PC-3 (cell line): ENCODE measurements at places on chromosomes 16 and 17. TPM values are rescaled to one million over a fixed set of nuclear protein-coding genes. Genes with fewer than 3 reads are reported as not detected.

The PRSS27 gene
- total RNA-seq: 1.2 TPM in 1 of 2 replicates, not detected in the other

GRCh38 chr17:4800462-4801196 is 1.5 kb downstream of the C17orf114 start:
- H3K27ac ChIP-seq: no peak overlapping the region
- H3K4me1 ChIP-seq: 0 out of 2 replicates have a peak, but pooled peaks cover 6% of the 10 kb centered on the region
- H3K36me3 ChIP-seq: peaks cover 5% of the 10 kb centered on the region; the same call in 1 of the 2 replicates
- H3K27me3 ChIP-seq: no peaks in the 10 kb centered on the region
- no peak overlapping the region for H3K4me3 ChIP-seq
- no peak for DNase-seq

GRCh38 chr17:21318439-21318838 is 33.9 kb downstream of the MAP2K3 start:
- no peak for DNase-seq
- H3K27ac ChIP-seq: no peak overlapping the region
- no peak overlapping the region for H3K4me3 ChIP-seq
- H3K36me3 ChIP-seq: no peaks in the 10 kb centered on the region; the same call in 1 of the 2 replicates
- no peaks in the 10 kb centered on the region for H3K4me1 ChIP-seq
- H3K27me3 ChIP-seq: no peaks in the 10 kb centered on the region

DNA sequence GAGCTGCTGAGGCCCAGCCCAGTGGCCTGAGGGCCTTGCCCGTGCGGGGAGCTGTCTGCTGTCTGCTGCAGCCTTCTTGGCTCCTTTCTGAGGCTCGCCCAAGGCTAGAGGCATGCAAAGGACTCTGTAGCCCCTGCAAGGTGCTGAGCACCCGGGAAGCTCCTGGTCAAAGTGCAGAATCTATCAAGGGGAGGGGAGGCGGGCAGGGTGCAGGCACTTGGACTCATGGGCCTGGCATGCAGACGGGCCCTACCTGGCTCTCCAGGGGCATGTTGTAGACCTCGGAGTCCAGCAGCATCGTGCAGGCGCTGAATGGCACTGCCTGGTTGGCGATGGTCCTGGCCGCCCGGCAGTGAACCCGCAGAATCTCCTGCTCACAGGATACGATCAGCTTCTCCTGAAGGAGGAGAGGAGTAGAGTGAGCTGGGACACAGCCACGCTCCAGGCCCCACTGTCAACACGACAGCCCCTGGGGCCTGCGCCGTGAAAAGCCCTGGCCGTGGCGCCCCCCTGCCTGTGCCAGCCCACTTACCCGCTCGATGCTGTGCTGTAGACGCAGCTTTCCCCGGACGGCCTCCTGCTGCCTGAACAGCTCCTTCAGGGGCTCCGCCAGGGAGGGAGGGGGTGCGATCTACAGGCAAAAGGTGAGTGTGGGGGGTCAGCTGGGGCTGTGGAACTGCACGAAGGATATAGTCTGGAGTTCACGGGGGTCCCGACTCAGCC is 57.2 kb downstream of the ZNF778 start:
- DNase-seq: no peak
- H3K27ac ChIP-seq: no peak overlapping the region
- no peak overlapping the region for H3K4me3 ChIP-seq
- no peaks in the 10 kb centered on the region for H3K27me3 ChIP-seq

GRCh38 chr16:66539623-66540469 is 10.1 kb downstream of the TK2 start:
- no peaks in the 10 kb centered on the region for H3K36me3 ChIP-seq
- DNase-seq: no peak
- H3K4me3 ChIP-seq: no peak overlapping the region
- H3K27me3 ChIP-seq: no peaks in the 10 kb centered on the region

- H3K4me3 ChIP-seq: no peak overlapping the region
- no peaks in the 10 kb centered on the region for H3K4me1 ChIP-seq
- peaks cover 12% of the 10 kb centered on the region for H3K36me3 ChIP-seq
- H3K27me3 ChIP-seq: no peaks in the 10 kb centered on the region
Measured at GRCh38 chr17:21171309-21171922, 42.5 kb downstream of the TMEM11 start.

- no peaks in the 10 kb centered on the region for H3K27me3 ChIP-seq
- DNase-seq: no peak
- H3K36me3 ChIP-seq: peaks cover 27% of the 10 kb centered on the region
- no peak overlapping the region for H3K4me3 ChIP-seq
Measured at GRCh38 chr16:30961384-30961783, 3.8 kb downstream of the SETD1A start.

- no peaks in the 10 kb centered on the region for H3K36me3 ChIP-seq
- no peak within 1 kb of the TSS for H3K27ac ChIP-seq
- peak; percentile 59 for DNase-seq
- H3K4me3 ChIP-seq: peak within 1 kb of the TSS; percentile 68
Measured at GRCh38 chr16:67430977-67431774, at the start of gene HSD11B2. TSS of gene HSD11B2 (plus strand) at chr16:67431121. CDS start at chr16:67431249, 128 bp downstream.

GRCh38 chr16:68445458-68445857 is 2.9 kb downstream of the SMPD3 start:
- H3K4me1 ChIP-seq: no peaks in the 10 kb centered on the region; the same call in 1 of the 2 replicates
- no peaks in the 10 kb centered on the region for H3K36me3 ChIP-seq
- no peak overlapping the region for H3K27ac ChIP-seq
- DNase-seq: peak; percentile 68
- no peaks in the 10 kb centered on the region for H3K27me3 ChIP-seq

- no peak overlapping the region for H3K4me3 ChIP-seq
- no peak overlapping the region for H3K27ac ChIP-seq
- no peak for DNase-seq
- peaks cover 45% of the 10 kb centered on the region for H3K27me3 ChIP-seq
- no peaks in the 10 kb centered on the region for H3K4me1 ChIP-seq
- no peaks in the 10 kb centered on the region for H3K36me3 ChIP-seq
Measured at GRCh38 chr17:58831780-58832179, 76.1 kb downstream of the PPM1E start.

The TERB1 gene
- 0.23 TPM in 1 of 2 replicates, not detected in the other for total RNA-seq

DNA sequence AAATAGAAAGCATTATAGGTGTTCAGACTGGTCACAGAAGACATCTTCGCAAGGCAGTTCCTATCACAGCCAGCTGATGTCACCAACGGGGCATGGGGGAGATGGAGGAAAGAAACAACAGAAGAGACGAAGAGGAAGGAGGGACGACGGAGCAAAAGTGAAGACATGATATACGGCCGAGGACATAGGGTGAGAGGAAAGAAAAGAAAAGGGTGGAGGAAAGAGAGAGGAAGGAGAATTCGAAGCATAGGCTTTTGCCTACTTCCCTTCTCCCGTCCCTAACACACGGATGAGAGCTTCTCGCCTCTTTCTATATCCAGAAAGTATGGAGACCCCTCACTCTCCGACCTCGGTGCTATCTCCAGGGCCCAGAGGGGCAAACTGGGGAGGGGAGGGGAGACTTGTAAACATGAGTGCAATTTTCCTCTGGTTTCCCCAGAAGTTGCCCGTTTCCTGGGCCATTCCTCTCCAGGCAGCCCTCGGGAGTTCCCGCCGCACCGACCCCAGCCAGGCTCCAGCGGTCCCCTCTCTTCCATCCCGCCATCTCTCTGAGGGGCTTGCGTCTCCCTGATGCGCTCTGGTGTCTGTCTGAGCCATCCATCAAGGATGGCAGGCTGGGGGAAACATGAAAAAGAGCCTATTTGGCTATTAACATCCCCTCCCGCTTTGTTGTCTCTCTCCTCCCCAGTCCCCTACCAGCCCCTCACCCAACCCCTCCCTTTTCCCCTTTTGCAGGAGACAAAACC is 26.0 kb downstream of the COPZ2 start:
- H3K27ac ChIP-seq: no peak overlapping the region
- DNase-seq: peak; percentile 82
- no peaks in the 10 kb centered on the region for H3K27me3 ChIP-seq
- no peaks in the 10 kb centered on the region for H3K36me3 ChIP-seq
- H3K4me3 ChIP-seq: peak overlapping the region; percentile 73

GRCh38 chr16:14106961-14107360 is 35.8 kb downstream of the MRTFB start:
- H3K4me3 ChIP-seq: no peak overlapping the region
- H3K27me3 ChIP-seq: no peaks in the 10 kb centered on the region
- H3K27ac ChIP-seq: no peak overlapping the region
- no peak for DNase-seq

- no peak overlapping the region for H3K4me3 ChIP-seq
- no peaks in the 10 kb centered on the region for H3K36me3 ChIP-seq
- H3K27me3 ChIP-seq: no peaks in the 10 kb centered on the region
- DNase-seq: no peak
Measured at GRCh38 chr16:12225806-12226465, 249.4 kb downstream of the SNX29 start.

The RFWD3 gene
- 30.5 and 32.8 TPM in 2 replicates for total RNA-seq

The MSL1 gene
- total RNA-seq: 22.2 and 38.1 TPM in 2 replicates

The SLC38A8 gene
- not detected in 2 replicates for total RNA-seq

- DNase-seq: peak; percentile 26
- H3K27ac ChIP-seq: peak overlapping the region; percentile 20; the same call in 1 of the 2 replicates
- peak overlapping the region; percentile 95 for H3K4me3 ChIP-seq
- no peaks in the 10 kb centered on the region for H3K27me3 ChIP-seq
- no peaks in the 10 kb centered on the region for H3K4me1 ChIP-seq
- H3K36me3 ChIP-seq: peaks cover 8% of the 10 kb centered on the region; the same call in 1 of the 2 replicates
Measured at GRCh38 chr16:69311533-69312387, 610 bp downstream of the VPS4A start.

DNA sequence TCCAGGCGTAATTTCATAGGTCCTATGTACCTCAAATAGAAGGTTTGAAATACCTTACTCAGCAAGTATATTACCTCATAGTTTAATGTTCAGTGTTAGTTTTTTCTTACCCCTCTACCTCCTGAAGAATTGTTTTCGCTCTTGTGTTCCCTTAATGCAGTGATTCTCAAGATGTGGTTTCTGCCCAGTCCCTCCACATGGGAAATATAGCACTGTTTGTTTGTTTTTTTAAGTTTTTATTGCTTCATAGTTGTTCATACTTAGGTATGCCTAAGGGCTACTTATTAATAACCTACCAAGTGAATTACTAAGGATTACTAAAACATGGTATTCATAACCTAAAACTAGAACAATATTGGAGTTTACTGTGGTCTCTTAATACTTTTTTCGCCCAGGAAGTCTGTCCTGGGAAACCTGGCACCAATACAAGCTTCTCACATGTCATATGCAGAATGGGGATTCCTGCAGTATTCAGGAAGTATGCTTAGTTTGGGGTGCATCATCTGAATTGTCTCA is 5.0 kb downstream of the RSPRY1 start:
- DNase-seq: peak; percentile 70
- H3K27ac ChIP-seq: peak overlapping the region; percentile 87
- no peak overlapping the region; the same call in 1 of the 2 replicates for H3K4me3 ChIP-seq
- peaks cover 63% of the 10 kb centered on the region for H3K4me1 ChIP-seq
- H3K36me3 ChIP-seq: no peaks in the 10 kb centered on the region

DNA sequence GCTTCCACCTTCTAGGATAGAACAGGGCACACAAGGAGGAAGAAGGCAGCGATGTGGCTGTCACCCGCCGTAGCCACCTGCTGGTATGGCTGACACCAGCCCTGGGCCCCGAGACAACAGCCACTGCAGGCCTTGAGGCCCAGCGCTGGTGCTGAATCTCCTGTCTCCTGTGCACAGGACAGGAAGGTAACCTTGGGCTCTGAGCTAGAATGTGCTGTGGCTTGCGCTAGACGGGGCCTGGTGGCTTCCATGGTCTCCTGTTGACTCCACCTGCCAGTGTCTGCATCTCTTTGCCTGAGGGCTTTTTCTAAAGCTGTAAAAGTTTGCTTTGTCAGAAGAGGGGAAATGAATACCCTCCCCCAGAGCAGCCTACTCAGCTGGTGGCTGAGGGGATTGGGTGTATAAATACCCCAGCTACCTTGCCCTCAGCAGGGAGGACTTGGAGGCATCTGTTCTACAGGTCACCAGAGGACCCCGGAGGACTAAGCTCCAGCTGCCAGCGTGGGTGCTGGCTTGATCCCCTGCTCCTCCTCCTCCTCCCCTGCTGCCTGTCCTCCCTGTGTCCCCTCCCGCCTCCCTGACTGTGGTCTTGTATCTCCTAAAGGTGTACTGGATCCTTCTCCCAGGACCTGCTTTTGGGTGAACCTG is 76.1 kb upstream of the SDK2 start:
- no peaks in the 10 kb centered on the region for H3K36me3 ChIP-seq
- no peak overlapping the region for H3K4me3 ChIP-seq
- H3K27me3 ChIP-seq: peaks cover 93% of the 10 kb centered on the region
- H3K4me1 ChIP-seq: no peaks in the 10 kb centered on the region

The ANKFN1 gene
- total RNA-seq: not detected in 2 replicates

GRCh38 chr16:8712589-8713361 is 38.4 kb downstream of the ABAT start:
- no peaks in the 10 kb centered on the region for H3K4me1 ChIP-seq
- no peak overlapping the region for H3K4me3 ChIP-seq
- DNase-seq: no peak
- no peaks in the 10 kb centered on the region for H3K27me3 ChIP-seq
- H3K27ac ChIP-seq: no peak overlapping the region

DNA sequence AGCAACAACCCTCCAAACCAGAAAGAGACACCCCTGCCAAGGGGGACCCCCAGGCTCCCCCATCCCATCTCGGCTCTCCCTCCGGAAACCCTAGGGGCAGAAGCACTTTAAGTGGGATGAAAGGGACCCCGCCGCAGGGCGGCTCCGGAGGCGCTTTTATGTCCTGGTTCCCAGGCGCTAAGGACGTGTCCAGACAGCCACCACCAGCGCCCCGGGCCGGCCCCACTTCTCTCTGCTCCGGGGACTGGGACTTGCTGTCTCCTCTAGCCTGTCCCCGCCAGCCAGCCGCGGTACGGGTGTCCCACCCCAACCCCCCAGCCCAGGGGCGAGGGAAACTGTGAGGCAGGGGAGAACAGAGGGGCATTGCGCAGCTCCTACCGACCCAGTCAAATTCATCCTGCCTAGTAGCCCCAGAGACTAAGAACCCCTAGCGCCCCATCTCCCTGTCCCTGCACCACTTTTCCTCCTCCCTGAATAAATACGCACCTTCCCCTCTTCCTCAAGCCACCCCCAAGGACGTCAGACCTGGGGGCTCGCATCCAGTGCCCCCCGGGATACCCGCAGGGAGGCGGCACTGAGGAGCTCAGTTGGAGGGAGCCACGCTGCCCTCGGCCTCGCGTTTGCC is 4.1 kb downstream of the SP6 start:
- DNase-seq: no peak
- no peak overlapping the region for H3K4me3 ChIP-seq
- no peaks in the 10 kb centered on the region for H3K36me3 ChIP-seq
- H3K27me3 ChIP-seq: no peaks in the 10 kb centered on the region

The MT1F gene
- 15.2 and 27.3 TPM in 2 replicates for total RNA-seq

- H3K4me3 ChIP-seq: no peak overlapping the region
- no peaks in the 10 kb centered on the region for H3K27me3 ChIP-seq
- no peaks in the 10 kb centered on the region for H3K4me1 ChIP-seq
- peak; percentile 8 for DNase-seq
Measured at GRCh38 chr16:47198180-47198575, 54.4 kb upstream of the NETO2 start.
